ENCODE measurements at places on chromosomes 5 and 9.

DNA sequence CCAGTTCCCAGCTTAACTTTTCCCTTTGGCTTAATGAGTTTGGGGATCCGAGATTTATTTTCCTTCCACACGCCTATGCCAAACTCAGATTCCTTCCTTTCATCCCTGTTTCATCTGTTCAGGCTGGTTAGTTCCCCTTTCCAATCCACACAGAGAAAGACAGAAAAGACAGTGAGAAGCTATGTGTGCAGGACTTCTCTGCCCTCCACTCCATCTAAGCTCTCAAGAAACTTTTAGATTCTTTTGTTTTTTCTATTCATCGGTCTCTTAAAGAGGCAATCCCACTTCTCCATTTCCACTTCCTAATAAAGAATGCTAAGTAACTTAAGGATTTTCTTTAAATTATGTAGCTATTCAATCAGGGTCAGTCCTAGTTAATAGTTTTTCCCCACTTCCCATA, 11.2 kb downstream of the ITGA1 start:
- DNase-seq: no peak

DNA sequence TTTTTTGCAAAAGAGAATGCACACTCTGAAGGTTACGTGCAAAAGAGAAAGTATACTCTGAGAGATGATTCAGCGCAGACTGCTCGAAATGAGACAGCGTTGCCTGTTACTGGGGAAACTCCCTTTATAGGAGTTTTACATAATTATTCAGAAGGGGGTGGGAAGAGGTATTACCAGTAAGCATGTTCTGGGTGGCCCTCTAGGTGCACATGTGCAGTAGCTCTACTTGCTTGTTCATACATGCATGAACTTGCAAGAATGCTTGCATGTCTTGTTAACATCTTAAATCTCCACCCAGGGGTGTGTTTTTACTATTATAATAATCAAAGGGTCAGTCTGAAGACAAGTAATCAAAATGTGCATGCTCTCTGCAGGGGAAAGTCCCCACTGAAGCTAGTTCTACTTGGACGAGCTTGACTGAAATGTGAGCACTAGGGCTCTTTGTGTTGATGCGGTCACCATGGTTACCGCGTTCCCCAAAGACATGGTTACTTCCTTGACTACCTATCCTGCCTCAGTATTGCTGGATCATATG, 75.5 kb downstream of the SGCD start:
- DNase-seq: no peak

DNA sequence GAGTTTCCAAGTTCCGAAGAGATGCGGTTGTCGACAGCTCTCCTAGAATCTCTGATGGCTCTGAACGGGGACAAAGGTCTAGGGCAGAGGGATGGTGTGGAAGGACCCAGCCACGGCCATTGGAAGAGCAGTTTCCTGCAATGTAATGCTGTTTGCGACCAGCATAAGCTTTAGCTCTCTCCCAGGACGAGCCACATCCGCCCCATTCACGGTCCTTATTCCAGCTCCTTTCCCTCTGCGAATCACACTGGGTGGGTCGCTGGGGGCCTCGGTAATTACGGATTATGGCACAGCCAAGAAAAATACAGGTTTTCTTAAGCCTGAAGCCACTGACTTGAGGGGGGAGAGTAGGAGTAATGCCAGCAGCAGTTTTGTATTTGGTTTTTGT, 22.7 kb downstream of the ANXA2R start:
- DNase-seq: no peak

DNA sequence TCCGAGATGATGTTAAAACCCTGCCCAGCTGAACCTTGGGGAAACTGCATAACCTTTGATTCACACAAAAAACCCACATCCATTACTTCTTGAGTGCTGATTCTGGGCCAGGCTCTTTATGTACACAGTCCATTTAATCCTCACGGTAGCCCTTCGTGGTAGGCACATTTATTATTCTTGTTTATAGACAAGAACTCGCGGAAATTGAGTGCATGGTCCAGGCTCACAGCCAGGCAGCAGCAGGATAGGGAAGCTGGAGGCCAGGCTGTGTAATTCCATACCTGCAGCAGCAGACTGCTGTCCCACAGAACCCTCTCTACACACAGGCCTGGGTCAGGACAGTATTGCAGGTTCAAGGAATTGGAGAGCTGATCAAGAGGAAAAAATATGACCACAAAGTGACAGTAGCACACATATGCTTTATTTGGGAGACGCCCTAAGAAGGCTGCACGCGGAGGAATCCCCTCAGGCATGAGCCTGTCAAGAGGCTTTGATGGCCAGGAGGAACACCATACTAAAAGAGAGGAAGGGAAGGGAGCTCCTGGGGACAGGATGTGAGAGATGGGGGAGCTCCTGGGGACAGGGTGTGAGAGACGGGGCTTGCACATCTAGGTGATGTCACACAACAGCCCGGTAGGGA, 28.4 kb upstream of the FAM120A start:
- DNase-seq: no peak

DNA sequence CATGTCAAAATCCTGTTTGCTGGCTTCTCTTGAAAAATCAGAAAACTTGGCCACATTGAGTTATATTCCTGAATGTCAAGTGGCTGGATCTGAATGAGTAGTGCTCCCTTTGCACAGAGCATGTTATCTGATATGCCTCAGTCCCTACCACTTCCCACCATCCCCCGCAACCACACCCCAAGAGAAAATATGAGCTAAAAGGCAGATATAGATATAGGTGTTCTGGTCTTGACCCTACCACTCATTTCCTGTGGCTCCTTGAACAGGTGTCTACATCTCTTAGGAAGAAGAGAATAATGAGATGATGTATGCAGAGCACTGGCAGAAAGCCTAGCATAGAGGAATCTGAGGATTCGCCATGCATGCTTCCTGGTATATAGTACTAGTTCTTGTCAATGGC, 6.6 kb upstream of the CYSTM1 start:
- DNase-seq: no peak

GRCh38 chr9:114273461-114273881, 49.4 kb upstream of the ORM1 start:
- DNase-seq: no peak

DNA sequence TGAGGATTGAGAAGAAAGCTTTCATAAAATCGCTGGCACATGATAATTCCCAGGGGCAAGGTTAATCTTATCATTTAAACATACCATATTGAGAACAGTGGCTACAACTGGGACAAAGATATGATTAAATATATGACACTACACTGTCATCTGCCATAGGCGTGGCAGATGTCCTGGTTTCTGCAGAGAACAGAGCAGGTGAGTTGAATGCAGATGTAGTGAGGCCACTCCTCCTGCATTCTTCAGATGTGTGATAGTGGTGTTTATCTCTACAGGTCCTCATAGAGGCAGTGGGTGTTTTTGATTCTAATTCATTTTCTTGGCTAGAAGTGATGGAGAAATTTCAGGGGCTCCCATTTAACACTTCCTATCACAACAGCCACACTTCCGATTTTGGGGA, 237.0 kb upstream of the CDH9 start:
- DNase-seq: no peak

GRCh38 chr5:5145651-5146529, 5.8 kb downstream of the ADAMTS16 start:
- no peak for DNase-seq

DNA sequence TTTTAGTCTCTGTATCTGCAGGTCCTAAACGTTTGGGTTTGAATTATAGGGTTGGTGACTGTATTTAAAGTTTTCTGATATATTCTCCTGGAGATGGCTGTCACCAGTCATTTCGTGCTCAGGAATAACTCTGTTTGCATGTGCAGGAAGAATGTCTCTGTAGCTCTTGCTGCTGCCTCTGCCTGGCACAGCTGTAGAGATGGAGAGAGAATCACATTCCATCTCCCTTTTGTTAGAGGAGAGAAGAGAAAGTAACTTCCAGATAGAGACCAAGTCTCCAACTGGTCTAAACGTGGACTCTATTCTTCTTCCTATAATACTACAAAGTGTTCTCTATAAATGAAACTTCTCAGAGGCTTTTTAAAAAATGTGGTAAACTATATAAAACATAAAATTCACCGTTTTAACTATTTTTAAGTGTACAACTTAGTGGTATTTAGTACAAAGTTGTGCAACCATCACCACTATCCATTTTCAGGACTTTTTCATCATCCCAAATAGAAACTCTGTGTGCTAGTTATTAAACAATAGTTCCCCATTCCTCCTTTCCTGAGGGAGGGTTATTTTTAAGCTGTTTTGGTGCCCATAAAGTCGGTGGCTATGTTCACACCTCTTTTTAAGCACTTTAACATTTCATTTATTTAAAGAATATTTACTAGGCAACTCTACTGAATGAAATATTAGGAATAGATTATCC, 20.7 kb upstream of the STARD4 start:
- DNase-seq: no peak

DNA sequence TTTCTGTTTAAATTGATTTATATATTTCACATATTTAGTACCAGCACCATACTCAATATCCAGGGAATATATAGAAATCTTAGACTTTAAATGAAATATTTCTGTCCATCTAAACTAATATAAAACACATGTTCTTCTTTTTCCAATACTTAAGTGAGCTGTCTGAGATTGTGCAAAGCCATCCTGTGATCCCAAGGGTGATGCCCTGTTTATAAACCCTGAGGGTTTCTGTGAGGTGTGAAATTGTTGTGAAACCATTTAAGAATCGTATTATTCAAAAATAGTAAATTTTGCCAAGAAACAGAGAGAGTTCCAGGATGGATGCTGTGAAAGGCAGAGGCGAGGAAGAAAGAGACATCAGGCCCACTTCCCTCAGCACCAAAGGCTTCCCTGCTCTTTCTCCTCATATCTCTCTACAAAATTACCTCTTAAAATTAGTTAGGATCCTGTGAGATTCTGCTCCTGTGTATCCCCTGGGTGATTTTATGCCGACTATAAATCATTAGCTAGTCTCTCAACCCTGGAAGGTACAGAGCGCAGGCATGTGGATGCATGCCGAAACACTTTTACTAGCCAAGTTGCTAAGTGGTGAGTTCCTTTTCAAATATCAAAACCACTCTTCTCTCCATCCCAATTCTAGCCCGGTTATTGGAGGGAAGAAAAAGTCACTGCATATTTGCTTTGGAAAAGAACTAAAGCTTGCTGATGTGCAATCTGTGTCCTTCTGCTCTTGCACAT, 183.0 kb downstream of the GLIS3 start:
- DNase-seq: no peak
